Activated T-helper 17 cell treated with anti-CD3 and anti-CD28 coated beads, Interleukin-2, amount 50 U/mL, for 72 hours (primary cell): ENCODE measurements at places on chromosomes 7 and 10. TPM values are rescaled to one million over a fixed set of nuclear protein-coding genes. Genes with fewer than 3 reads are reported as not detected.

TAS2R5 gene
- 1.1 TPM for total RNA-seq

- no peak overlapping the region for H3K27ac ChIP-seq
- no peaks in the 10 kb centered on the region for H3K4me1 ChIP-seq
- no peak overlapping the region for H3K4me3 ChIP-seq
- ATAC-seq = no peak
- no peaks in the 10 kb centered on the region for H3K36me3 ChIP-seq
- no peaks in the 10 kb centered on the region for H3K27me3 ChIP-seq
Measured at GRCh38 chr7:84389242-84389641, 194.7 kb upstream of the SEMA3A start.

- H3K4me1 ChIP-seq = peaks cover 5% of the 10 kb centered on the region
- H3K27me3 ChIP-seq = no peaks in the 10 kb centered on the region
- H3K36me3 ChIP-seq = no peaks in the 10 kb centered on the region
Measured at GRCh38 chr10:11344081-11344480, 267.4 kb downstream of the USP6NL start.

GRCh38 chr10:104113376-104113956, 8.5 kb upstream of the SFR1 start:
- H3K27me3 ChIP-seq = peaks cover 9% of the 10 kb centered on the region
- H3K4me3 ChIP-seq = no peak overlapping the region
- peaks cover 6% of the 10 kb centered on the region for H3K4me1 ChIP-seq
- no peaks in the 10 kb centered on the region for H3K36me3 ChIP-seq
